Stimulated activated CD8-positive, alpha-beta memory T cell treated with anti-CD3 and anti-CD28 coated beads, Interleukin-4, amount 100 ng/mL, for 4 hours (primary cell): ENCODE measurements at places on chromosomes 5 and 9.

DNA sequence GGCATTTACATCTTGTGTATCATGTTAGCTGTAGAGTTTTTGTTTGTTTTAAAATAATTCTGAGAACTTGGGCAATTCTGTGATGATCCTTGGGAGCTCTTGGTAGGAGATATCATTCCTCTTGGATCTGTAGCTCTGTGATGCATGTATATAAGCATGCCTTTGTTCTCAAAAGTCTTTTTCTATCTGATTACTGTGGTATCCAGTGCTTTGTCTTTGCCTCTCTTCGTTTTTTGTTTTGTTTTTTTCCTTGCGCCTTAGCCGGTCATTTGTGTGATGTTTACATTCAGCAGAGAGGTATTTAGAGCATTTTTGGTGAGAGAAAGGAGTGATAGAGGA is 110.0 kb downstream of the PAM start:
- no peak for DNase-seq

DNA sequence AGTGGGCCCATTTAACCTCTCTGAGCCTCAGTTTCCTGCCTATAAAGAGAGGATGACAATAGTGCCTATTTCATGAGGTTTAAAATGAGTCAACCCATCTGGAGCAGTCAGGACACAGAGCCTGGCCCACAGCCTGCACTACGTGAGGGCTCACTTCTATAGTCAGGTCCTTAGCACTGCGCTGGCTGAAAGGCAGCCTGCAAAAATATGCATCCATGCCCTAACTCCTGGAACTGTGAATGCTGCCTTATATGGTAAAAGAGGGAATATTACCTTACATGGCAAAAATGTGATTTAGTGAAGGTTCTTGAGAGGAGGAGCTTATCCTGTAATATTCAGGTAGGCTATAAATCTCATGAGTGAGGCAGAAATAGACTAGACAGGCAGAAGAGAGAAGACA is 98.5 kb downstream of the GABBR2 start:
- DNase-seq: no peak

GRCh38 chr9:19490269-19490668 is 81.5 kb downstream of the ACER2 start:
- no peak for DNase-seq

- DNase-seq: no peak
Observed at GRCh38 chr5:149677731-149678130, 52.4 kb upstream of the PPARGC1B start.

DNA sequence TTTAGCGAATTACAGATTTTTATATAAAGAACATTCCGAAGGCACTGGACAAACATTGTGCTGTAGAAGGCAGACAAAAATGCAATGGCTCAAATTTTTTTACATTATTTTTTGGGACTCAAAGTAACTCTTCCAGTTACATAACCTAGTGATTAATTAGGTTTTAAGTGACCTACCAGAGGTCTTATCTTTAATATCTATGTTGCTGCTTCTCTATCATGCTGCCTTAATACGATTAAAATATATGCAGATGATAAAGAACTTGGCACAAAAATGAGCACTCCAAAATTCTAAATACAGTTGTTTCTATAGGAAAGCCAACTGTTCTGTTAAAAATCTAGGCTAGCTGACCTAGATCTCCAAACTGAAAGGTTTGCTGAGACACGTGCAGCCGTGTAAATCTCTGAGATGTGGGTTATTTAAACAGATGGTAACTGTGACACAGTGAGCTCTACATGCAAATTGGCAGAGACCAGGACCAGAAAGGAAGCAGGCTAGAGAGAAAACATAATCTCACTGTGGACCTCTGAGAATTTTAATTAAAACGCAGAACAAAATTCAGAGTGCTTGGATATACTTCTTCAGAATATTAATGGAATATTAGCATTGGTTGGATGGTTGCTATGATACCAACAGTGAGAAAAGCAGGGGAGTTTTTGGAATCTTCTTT is 56.2 kb downstream of the CAMK4 start:
- DNase-seq: no peak
